ENCODE measurements at places on chromosomes 13 and 19.

DNA sequence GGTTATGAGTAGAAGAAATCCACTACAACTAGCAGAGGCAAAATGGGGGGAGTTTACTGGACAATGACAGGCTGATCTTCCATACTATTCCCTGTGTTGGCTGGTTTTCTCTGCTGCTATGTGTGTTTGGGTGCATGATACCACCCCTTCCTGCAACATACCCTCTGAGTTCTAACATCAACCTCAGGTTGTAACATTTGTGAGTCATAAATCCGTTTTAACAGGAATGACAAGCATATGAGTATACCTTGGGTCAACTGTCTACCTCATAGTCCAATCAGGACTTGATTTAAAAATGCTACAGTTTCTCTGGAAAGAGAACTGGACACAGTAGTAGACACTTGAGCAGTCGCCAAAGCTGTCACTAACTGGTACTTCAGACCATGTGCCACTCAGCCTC lies 422.9 kb downstream of the KCTD12 start:
- DNase-seq = no peak

DNA sequence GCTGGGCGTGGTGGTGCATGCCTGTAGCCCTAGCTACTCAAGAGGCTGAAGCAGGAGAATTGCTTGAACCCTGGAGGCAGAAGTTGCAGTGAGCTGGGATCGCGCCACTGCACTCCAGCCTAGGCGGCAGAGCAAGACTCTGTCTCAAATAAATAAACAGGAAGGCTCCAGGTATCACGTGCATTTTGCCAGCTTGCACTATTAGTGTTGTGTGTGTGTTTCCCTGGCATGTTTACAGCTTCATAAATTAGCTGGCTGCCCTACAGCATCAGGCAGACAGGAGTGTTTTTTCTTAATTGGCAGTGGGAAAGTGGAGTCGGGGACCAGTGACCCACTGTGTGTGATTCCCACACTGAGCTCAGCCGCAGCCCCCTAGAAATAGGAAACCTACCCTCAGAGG lies 32.6 kb downstream of the SHISA2 start:
- no peak for DNase-seq

DNA sequence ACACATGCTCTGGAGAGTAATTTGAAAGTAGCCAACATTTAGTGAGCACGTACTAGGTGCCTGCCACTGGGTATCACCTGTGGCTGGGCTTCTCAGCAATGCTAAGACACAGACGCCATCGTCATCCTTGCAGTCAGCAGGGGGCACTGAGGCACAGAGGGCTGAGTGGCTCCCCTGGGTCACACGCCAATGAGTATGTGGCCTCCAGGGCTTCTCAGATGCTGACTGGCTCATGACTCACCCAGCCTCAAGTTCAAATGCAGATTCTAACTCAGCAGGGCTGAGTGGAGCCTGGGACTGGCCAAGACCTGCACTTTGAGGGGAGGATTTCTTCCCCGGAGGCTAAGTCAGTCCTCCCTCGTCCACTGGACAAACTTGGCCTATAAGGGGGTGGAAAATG lies 115.1 kb upstream of the CACNA1A start:
- DNase-seq = no peak

- no peak for DNase-seq
Observed at GRCh38 chr19:12145348-12145747, 5.2 kb upstream of the ZNF20 start.

GRCh38 chr13:73036566-73036965 lies 22.2 kb upstream of the KLF5 start:
- DNase-seq = no peak
